Diencephalon (tissue), 1 donor: ENCODE measurements at places on chromosomes 6 and 20. TPM values are rescaled to one million over a fixed set of nuclear protein-coding genes. Genes with fewer than 3 reads are reported as not detected.

POU3F2 gene
- total RNA-seq: 46.4 TPM

RBCK1 gene
- total RNA-seq: 23.5 TPM

SOBP gene
- 42.0 TPM for total RNA-seq

GABRR1 gene
- 0.46 TPM for total RNA-seq

NKX2-2 gene
- total RNA-seq: 3.5 TPM
